Fibroblast of lung (primary cell): ENCODE measurements at places on chromosomes 2 and 18.

- H3K4me1 ChIP-seq: peaks cover 12% of the 10 kb centered on the region
- DNase-seq: peak; percentile 28
- H3K36me3 ChIP-seq: peaks cover 2% of the 10 kb centered on the region
These were observed 14.9 kb downstream of the LPIN2 start for GRCh38 chr18:2997846-2998564.

- no peak overlapping the region for H3K27ac ChIP-seq
- no peaks in the 10 kb centered on the region for H3K4me1 ChIP-seq
- DNase-seq: no peak
These were observed 540.2 kb downstream of the LRP1B start for GRCh38 chr2:141590620-141591019.

- H3K4me3 ChIP-seq: peak overlapping the region; percentile 85
- H3K4me1 ChIP-seq: peaks cover 5% of the 10 kb centered on the region
- H3K27me3 ChIP-seq: no peaks in the 10 kb centered on the region
These were observed 1.1 kb downstream of the FECH start for GRCh38 chr18:57585421-57585820.

GRCh38 chr18:48104705-48105104, 174.2 kb upstream of the SMAD2 start:
- H3K36me3 ChIP-seq: no peaks in the 10 kb centered on the region
- no peaks in the 10 kb centered on the region for H3K4me1 ChIP-seq
- H3K27ac ChIP-seq: no peak overlapping the region
- DNase-seq: no peak
- H3K27me3 ChIP-seq: no peaks in the 10 kb centered on the region
- H3K4me3 ChIP-seq: no peak overlapping the region

- peaks cover 2% of the 10 kb centered on the region for H3K4me1 ChIP-seq
- peaks cover 2% of the 10 kb centered on the region for H3K27me3 ChIP-seq
- H3K4me3 ChIP-seq: peak overlapping the region; percentile 76
- H3K36me3 ChIP-seq: no peaks in the 10 kb centered on the region
These were observed 821 bp upstream of the EML6 start for GRCh38 chr2:54722641-54723040.

DNA sequence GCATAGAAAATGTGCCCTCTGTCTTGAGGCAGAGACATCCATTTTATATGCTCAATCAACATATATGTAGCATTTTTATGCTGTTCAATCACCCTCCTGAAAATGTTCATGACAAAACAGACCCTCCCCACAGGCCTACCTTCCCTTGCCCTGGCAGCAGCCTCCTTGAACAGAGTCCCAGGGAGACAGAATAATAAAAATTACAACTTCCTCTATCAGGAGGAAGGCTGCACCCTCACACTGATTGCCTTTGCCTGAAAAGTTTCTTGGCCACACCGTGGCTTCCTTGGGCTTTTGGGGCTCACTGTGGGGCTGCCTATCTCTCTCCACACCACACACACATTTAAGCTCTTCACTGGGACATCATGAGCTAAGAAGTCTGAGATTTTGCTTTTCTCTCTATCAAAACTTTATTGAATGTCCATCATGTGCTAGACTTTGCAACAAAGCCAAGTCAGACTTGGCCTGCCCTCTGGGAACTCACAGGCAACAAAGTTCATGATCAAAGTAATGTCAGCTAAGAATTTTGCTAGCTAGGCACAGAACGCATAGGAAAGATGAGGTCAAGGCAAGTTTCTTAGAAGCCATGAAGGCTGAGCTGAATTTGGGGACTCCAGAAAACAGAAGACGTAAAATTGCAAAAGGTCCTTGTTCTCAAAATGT, 101.6 kb downstream of the BCL2L11 start:
- no peak for DNase-seq
- peaks cover 2% of the 10 kb centered on the region for H3K36me3 ChIP-seq
- H3K4me1 ChIP-seq: no peaks in the 10 kb centered on the region
- no peak overlapping the region for H3K27ac ChIP-seq
- H3K4me3 ChIP-seq: no peak overlapping the region
- no peaks in the 10 kb centered on the region for H3K27me3 ChIP-seq

DNA sequence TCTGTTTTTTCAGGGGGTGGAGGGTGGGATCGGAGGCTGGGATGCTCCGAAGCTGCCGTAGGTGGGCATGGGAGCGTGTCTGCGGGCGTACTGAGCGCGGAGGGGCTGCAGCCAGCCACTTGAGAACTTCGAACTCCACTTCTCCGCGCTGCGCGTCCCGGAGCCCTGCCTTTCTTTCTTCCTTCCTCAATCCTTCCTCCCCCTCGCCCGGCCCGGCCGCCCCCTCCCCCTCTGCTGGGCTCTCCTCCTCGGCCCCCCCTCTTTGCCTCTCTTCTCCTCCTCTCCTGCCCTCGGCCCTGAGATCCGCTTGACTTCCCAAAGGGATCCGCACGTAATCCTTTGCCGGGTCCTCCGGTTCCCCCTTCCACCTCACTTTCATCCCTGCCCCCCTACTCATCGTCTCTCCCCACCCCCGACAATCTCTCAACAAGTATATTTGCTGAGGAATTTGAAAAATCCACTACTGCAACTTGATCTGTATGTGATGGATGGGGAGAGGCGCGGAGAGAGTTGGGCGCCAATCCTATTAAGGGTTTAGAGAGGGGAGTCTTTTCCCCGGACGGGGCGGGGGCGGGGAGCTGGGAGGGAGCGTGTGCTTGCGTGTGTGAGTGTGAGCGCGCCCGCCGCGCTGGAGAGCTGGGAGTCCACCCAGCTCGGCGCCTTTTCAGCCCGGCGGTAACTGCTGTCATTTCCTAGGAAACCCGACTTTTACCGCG, 1.1 kb downstream of the GLI2 start:
- H3K4me1 ChIP-seq: peaks cover 10% of the 10 kb centered on the region
- no peaks in the 10 kb centered on the region for H3K36me3 ChIP-seq
- H3K4me3 ChIP-seq: peak overlapping the region; percentile 73

DNA sequence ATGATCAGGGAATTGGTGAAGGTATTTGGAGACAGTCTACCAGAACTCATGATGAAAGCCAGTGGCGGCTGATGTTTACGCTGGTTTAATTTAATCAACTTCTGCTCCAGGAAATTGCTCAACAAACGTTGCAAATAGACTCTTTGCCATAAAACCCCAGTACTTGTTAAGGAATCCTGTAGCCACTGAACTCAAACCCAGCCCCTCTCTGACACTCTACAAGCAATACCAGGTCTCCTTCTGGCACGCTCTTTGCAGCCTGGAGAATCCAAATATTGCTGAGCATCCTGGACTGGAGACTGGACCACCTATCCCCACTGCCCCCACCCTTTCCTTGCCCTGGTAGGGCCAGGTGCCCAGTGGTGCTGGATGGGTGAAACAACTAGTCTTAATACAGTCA, 308.2 kb downstream of the FBXO15 start:
- no peak overlapping the region for H3K27ac ChIP-seq
- H3K4me1 ChIP-seq: no peaks in the 10 kb centered on the region
- no peaks in the 10 kb centered on the region for H3K36me3 ChIP-seq
- no peak for DNase-seq
- no peak overlapping the region for H3K4me3 ChIP-seq
- H3K27me3 ChIP-seq: no peaks in the 10 kb centered on the region

DNA sequence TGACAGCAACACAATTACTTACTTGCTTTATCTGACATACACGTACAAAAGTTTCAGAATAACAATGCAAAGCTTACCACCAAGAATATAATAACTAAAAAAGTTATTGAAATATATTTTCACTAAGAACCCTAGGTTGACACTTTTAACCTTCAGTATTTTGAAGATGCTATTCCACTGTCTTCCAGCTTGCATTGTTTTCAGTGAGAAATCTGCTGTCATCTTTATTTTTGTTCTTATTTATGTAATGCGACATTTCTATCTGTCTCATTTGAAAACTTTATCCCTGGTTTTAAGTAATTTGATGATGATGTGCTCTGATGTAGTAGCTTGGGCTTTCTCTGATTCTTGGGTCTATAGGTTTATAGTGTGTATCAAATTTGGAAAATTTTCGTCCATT, 165.0 kb upstream of the SMIM21 start:
- no peak overlapping the region for H3K27ac ChIP-seq
- no peaks in the 10 kb centered on the region for H3K27me3 ChIP-seq
- no peaks in the 10 kb centered on the region for H3K36me3 ChIP-seq
- H3K4me1 ChIP-seq: no peaks in the 10 kb centered on the region
- peak; percentile 6 for DNase-seq

DNA sequence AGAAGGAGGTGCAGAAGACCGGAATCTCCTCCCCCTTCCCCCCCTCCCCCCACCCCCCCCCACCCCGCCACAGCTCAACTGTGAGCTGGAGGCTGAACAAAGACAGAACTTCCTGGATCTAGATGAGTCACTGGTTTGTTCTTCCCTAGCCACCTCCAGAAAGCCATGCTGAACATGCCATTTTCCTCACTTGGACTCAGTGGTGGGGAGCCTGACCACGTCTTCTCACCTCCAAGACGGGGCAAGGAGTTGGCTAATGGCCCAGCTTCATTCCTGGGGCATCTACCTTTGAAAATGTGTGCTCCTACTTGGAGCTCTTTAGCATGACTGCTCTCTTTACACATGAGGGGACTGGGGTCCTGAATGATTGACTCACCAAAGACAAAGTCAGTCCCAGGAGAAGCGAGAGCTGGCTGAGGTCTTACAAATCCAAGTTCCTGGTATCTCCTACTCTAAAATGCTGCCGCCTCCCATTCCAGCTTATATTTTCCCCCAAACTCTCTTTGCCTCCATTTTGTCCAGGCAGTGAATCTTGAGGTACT, 22.6 kb upstream of the FZD5 start:
- no peaks in the 10 kb centered on the region for H3K36me3 ChIP-seq
- H3K27ac ChIP-seq: no peak overlapping the region
- peak; percentile 39 for DNase-seq
- H3K4me3 ChIP-seq: no peak overlapping the region
- no peaks in the 10 kb centered on the region for H3K27me3 ChIP-seq
- no peaks in the 10 kb centered on the region for H3K4me1 ChIP-seq

GRCh38 chr2:86628091-86628522, 4.4 kb upstream of the RNF103 start:
- H3K36me3 ChIP-seq: no peaks in the 10 kb centered on the region
- H3K4me3 ChIP-seq: no peak overlapping the region

- peaks cover 6% of the 10 kb centered on the region for H3K36me3 ChIP-seq
- no peaks in the 10 kb centered on the region for H3K4me1 ChIP-seq
- H3K27me3 ChIP-seq: no peaks in the 10 kb centered on the region
- DNase-seq: no peak
These were observed 23.2 kb downstream of the HJURP start for GRCh38 chr2:233831011-233831721.

DNA sequence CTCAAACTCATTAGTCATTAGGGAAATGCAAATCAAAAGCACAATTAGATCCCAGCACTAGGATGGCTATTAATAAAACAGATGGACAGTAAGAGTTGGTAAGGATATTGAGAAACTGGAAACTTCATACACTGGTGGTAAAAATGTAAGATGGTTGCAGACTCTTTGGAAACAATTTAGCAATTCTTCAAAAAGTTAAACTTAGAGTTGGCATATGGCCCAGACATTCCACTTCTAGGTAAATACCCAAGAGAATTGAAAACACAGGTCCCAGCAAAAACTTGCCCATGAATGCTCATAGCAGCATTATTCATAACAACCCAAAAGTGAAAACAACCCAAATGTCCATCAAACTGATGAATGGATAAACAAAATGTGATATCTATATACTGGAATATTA, 84.9 kb upstream of the ZFP36L2 start:
- DNase-seq: peak; percentile 72
- H3K27ac ChIP-seq: no peak overlapping the region
- H3K4me1 ChIP-seq: peaks cover 5% of the 10 kb centered on the region
- H3K4me3 ChIP-seq: no peak overlapping the region

DNA sequence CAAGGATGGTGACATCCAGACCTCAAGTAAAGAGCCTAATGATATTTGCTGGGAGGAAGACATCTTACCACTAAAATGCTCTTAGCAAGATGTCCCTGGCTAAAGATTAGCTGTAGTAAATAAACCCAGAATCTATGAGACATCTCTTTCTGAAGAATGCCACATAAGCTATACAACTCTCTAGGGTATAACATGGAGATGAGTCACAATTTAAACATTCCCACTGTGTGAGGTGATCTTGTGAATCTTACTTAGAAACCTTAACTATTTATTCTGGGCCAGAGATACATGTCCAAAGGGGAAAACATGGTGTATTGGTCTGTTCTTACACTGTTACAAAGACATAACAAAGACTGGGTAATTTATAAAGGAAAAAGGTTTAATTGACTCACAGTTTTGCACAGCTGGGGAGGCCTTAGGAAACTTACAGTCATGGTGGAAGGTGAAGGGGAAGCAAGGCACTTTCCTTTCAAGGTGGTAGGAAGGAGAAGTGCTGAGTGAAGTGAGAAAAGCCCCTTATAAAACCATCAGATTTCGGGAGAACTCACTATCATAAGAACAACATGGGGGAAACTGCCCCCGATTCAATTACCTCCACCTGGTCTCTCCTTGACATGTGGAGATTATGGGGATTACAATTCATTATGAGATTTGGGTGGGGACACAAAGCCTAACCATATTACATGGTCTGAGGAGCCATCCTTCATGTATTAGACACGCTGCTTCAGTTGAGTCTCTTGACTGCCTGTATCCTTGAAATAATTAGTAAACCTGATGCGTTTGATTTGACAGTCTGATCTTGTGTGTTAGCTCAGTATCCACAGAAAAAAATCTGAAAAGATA, 17.1 kb downstream of the KRCC1 start:
- peak overlapping the region; percentile 73 for H3K27ac ChIP-seq
- peaks cover 8% of the 10 kb centered on the region for H3K4me1 ChIP-seq
- H3K4me3 ChIP-seq: no peak overlapping the region
- no peaks in the 10 kb centered on the region for H3K27me3 ChIP-seq

DNA sequence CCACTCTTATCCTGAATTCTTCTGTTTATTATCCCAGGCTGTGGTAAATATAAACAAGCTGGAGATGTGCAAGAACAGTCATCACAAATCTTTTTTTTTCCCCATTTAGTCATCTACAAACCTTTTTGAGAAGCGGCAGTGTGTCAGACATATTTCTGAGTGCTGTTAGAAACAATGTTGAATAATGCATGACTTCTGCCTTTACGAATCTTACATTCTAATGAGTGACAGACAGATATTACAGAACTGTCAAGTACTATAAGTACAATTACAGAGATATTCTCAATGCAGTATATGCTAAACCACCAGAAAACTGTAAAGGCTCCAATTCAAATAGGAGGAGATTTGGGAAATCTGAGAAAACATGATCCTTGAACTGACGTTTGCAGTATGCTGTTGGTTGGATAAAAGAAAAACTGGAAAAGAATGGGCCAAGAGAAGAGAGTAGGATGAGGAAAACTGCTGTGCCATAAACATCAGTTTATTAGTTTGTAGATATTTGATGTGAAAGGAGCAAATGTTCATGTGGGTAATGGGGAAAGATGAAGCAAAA, 379.5 kb upstream of the SLC8A1 start:
- no peak for DNase-seq
- H3K36me3 ChIP-seq: no peaks in the 10 kb centered on the region
- H3K27ac ChIP-seq: no peak overlapping the region
- no peak overlapping the region for H3K4me3 ChIP-seq
- H3K27me3 ChIP-seq: no peaks in the 10 kb centered on the region

DNA sequence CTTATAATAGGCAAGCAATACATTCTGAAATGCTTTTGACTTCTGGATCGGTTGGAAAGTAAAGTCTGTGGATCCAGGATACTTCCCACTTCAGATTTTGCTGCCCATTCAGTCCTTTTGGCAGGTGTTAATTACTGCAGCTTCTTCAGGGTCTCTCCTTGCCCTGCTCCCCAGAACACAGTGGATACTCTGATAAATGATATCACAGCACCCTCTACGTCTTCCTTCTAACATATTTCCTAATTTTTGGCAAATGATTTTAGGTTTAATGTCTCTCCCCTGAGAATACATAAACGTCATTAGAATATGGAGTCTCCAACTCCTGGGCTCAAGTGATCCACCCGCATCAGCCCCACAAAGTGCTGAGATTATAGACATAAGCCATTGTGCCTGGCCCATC, 249.8 kb downstream of the NYAP2 start:
- peaks cover 4% of the 10 kb centered on the region for H3K27me3 ChIP-seq
- no peak overlapping the region for H3K4me3 ChIP-seq
- no peak overlapping the region for H3K27ac ChIP-seq

- no peak overlapping the region for H3K4me3 ChIP-seq
- no peaks in the 10 kb centered on the region for H3K4me1 ChIP-seq
- DNase-seq: peak; percentile 5
These were observed 96.5 kb downstream of the PTPRM start for GRCh38 chr18:7663366-7664312.
